CD4-positive, alpha-beta T cell treated with Interleukin-6 for 4 hours (primary cell): ENCODE measurements at places on chromosomes 4 and X.

DNA sequence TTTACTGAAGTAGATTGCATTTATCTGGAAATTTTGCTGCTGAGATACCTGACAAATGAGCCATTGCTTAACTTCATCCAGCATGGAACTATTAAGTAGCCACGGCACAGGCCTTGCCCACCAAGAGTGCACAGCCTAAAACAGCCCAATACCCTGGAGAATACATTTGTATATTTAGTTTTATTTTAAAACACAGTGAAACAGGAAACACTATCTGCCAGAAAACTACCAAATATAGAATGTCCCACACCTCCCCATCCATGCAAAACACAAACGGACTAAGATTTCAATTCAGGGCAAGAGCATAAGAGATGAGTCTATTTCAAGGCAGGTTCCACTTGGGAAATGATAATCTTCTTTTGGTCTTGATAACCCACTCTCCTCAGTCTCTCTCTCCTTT is 57.1 kb downstream of the MAML3 start:
- no peak for DNase-seq

- DNase-seq: no peak
These were observed 11.0 kb upstream of the COL25A1 start for GRCh38 chr4:109313168-109314133.

DNA sequence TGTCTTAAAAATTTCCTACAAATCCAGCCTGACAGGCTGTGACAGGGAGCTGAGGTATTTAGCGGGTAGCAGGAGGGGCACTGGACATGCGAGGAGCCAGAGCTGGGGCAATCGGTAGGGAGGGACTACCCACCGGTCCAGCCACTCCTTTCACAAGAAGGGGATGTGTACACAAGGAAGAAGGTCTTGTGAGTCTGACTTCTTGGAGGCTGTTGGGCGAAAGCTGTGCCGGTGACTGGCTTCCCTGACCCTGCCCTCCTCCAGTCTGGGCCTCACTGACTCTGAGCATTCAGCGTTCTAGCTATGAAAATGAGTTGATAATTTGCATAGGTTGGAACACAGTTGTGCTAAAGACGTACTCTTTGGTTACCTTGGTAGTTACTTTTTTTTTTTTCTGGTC is 12.7 kb upstream of the CXCL8 start:
- no peak for DNase-seq

- DNase-seq: no peak
These were observed 477.1 kb upstream of the TENM3 start for GRCh38 chr4:181766061-181766548.

GRCh38 chrX:37834937-37835336 is 12.4 kb downstream of the DYNLT3 start:
- DNase-seq: no peak

- no peak for DNase-seq
These were observed 210.1 kb upstream of the FAT4 start for GRCh38 chr4:125104616-125105015.

DNA sequence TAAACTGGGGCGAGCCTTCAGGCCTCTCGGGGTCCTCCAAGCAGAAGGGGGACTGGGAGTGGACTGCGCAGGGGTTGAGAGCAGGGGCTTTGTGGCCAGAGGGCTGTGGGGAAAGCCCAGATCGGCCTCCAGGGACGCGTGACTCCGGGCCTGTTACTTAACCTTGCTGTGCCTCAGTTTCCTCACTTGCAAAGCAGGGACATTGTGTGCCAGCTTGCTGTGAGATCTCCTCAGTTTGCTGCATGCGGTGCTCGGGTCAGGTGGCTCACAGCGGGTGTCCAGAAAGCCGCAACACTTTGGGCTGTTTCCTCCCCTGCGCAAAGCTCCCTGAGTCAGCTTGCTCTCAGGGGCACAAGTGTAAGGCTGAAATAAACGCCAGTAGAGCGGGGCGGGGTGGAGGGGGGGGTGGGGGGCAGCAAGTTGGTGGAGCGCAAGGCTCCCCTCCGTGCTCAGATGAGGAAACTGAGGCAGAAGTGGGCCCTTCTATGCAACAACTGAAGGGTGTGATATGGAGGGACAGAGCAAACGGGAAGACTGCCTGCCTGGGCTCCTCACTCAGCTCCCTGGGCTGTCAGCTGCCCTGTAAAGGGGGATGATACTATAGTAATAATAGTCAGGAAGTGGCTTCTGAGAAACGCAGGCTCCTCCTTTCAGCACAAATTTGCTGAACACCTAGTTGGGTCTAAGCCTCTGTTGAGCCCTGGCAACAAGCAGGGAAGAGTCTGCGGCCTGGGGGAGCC is 101.0 kb downstream of the HMX1 start:
- DNase-seq: no peak

GRCh38 chrX:39955625-39956024 is 142.1 kb downstream of the BCOR start:
- no peak for DNase-seq

- no peak for DNase-seq
These were observed 26.1 kb upstream of the TMEM154 start for GRCh38 chr4:152705903-152706302.

GRCh38 chrX:39161611-39162255 is 360.5 kb downstream of the MID1IP1 start:
- no peak for DNase-seq

DNA sequence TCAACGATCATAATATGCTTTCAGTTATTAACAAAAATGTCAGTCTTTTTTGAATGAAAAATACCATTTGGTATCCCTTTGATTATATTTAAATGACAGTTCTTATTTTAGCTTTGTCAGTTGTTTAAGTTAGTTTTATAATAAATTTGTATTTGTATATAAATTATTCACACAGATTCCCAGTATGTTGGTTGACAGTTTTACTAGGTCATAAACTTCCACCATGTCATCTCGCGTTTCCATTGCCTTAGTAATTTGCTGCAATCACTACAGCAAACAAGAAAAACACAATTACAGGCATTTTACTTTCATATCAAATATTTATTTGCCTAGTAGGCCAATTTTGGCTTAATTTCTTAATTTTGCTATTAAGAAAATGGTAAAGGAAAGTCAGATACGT is 109.6 kb upstream of the ANK2 start:
- no peak for DNase-seq

- DNase-seq: no peak
These were observed 317.6 kb upstream of the CNKSR2 start for GRCh38 chrX:21056622-21057021.

DNA sequence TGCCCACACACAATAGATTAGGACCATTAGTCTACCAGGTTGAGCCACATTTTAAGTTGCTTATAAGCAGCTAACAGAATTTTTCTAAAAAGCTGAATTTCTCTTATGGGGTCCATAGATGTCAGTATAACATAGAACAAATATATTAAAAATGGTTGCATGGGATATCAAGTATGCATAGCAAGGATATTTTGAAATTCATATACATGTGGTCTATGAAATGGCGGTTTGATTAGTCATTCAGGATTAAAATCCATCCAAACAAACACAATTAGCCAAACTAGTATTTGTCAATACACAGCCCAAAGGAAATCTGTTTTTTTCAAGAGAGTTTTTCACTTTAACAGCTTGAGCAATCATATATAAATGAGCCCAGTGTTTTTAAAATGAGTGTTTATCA is 33.5 kb upstream of the AMOT start:
- DNase-seq: no peak

- no peak for DNase-seq
These were observed 188.4 kb downstream of the NR3C2 start for GRCh38 chr4:148253768-148254167.

GRCh38 chr4:176971576-176972115 is 178.9 kb upstream of the VEGFC start:
- no peak for DNase-seq
